Testis (tissue), 5 donors: ENCODE measurements at places on chromosomes 11 and 22.

DNA sequence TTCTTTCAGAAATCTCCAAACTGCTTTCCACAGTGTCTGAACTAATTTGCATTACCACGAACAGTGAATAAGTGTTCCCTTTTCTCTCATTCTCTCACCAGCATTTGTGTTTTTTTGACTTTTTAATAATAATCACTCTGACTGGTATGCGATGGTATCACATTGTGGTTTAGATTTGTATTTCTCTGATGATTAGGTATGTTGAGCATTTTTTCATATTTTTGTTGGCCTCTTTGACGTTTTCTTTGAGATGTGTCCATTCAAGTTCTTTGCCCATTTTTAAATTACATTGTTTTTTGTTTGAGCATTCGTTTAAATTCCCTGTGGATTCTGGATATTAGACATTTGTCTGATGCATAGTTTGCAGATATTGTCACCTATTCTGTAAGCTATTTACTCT is 1639.6 kb upstream of the TENM4 start:
- no peak for DNase-seq

- no peak for DNase-seq
Observed at GRCh38 chr11:35432464-35432863, 13.1 kb upstream of the SLC1A2 start.

DNA sequence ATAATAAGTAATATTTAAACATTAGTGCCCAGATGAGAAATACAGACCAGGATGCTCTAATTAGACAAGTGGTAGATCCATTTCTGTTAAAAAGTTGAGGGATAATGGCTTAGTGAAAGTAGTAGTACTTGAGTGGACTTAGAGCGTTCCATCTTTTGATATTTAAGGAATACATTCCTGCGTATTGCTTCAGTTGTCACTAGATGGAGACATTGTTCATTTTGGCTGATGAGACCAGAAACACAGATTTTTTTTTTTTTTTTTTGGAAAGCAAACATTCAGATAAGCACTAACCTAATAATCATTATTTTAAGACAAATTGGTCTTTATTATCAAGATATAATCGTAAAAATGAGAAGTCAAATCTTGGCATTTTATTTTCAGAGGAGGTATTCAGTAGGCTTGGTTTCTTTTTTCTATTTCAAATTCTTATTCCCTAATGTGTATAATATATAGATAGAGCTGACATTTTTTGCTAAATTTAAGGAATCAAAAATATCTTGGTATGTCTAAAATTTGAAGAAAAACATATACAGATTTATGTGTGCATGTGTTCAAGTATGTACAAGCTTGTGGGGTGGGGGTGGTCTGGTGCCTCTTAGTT is 92.9 kb downstream of the DYNC2H1 start:
- DNase-seq, result no peak

DNA sequence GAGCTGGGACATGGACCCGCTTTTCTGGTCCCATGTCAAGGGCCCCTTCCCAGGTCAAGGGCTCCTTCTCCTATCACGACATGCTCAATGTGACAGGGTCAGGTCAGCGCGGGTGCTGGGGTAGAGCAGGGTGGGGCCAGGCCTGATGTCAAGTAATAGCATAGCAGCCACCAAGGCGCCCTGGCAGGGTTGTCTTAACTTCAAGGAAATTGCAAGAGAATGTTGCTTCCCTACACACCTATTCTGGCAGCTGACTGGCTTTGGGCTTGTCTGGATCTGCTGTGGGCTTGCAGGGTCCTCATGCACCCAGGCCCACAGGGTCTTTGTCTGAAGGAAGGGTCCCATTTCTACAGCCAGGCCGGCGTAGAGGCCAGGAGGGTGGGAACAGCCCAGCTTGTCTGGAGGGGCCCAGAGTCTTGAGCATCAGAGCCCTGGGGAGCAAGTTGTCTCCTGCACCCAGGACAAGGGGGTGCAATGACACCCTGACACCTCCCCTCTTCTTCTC is 71.4 kb downstream of the BUD13 start:
- no peak for DNase-seq
